ENCODE measurements at places on chromosomes 4 and X.

DNA sequence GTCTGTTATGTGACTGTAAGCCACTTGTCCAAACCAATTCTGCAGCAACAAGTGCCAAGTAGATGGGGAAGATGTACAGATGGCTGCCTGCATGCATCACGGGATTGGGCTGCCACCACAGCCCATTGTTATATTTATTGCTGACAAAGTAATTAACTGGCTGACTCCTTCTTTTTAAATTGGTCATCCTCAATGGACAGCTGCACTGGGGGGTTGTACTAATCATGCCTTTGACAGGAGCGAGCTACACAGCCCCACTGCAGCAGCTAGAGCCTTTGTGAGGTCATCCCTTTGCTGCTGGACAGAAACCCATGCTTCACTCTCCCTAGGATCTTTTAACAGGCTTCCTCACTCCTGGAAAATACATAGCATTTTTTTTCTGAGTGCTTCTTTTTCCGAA lies 146.7 kb upstream of the CXXC4 start:
- DNase-seq: no peak

DNA sequence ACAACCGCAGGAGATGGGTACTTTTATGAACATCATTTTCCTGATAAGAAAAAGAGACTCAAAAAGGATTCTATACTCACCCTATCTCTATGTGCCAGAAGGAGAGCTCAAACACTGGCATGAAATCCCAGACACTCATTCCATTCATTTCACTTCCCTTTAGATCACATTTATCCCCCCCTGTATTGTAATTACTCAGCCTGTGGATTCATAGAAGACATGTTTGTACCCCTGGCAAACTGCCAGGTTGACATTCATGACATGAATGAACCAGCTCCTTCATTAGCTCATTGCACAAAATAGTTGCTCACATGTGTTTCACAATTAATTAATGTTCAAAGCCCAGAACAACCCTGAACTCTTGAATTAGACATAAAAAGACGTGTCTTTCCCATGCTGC lies 4.9 kb downstream of the SMR3A start:
- DNase-seq: no peak

DNA sequence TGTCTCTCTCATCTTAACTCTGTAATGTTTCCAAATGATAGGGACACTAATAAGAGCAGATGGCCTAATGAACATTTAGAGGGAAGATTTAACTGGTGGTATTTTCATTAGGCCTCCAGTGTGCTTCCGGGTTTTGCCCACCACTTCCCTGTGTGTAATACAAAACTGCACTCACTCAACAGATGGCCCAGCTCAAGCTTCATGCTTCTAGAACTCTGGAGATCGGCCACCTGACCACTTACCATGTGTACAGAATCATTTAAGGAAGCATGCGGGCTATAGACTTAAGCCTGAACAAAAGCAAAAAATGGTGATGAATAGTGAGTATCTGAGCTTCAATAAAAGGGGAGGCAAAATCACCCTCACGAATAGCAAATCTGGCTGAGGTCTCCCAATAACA lies 89.3 kb downstream of the SH2D1A start:
- no peak for DNase-seq

DNA sequence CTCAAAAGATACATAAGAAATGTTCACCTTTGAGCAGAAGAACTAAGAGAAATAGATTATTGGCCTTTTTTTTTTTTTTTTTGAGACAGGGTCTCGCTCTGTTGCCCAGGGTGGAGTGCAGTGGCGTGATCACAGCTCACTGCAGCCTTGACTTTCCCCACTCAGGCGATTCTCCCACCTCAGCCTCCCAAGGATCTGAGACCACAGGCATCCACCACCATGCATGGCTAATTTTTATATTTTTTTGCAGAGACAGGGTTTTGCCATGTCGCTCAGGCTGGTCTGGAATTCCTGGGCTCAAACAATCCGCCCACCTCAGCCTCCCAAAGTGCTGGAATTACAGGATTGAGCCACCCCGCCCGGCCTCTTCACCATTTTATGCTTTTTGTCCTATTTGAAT lies 2.9 kb upstream of the TLR6 start:
- no peak for DNase-seq

- no peak for DNase-seq
Observed at GRCh38 chrX:114712466-114712865, 128.6 kb downstream of the HTR2C start.

GRCh38 chrX:15043538-15043937 lies 170.3 kb downstream of the MOSPD2 start:
- no peak for DNase-seq

GRCh38 chr4:8266508-8266907 lies 3.0 kb upstream of the HTRA3 start:
- no peak for DNase-seq

GRCh38 chr4:106314960-106315359 lies 1.0 kb downstream of the TBCK start:
- DNase-seq: no peak

- no peak for DNase-seq
Observed at GRCh38 chr4:23828779-23829178, 61.1 kb downstream of the PPARGC1A start.

GRCh38 chr4:138030375-138030774 lies 211.8 kb downstream of the SLC7A11 start:
- DNase-seq: no peak

DNA sequence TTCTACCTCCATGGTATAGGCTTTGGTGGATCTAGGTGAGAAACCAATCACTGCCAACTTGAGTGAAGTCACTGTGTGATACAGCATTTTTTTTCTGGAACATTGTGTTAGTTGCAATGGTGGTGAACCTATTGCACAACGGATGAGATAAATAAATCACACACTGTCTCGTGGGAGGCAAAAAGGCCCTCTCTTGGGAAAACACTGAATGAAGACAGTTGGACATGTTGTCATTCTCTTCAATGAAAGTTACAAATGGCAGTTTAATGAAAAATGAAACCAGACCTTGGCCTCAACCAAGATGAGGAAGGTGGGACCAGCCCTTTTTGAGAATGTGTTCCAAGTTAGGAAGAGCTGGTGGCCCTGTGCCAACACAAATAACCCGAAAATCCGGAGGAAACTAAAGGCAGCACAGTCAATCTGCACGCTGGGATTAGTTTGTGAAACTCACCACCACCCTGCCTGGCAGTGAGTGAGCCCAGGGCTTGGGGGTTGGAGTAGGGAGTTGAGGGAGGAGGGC lies 5.4 kb upstream of the ADGRG2 start:
- no peak for DNase-seq

- DNase-seq: no peak
Observed at GRCh38 chr4:100017637-100018310, 67.7 kb upstream of the H2AZ1 start.

- DNase-seq: no peak
Observed at GRCh38 chr4:73770917-73771316, 30.5 kb downstream of the CXCL8 start.

All from memory B cell (primary cell).